Activated naive CD8-positive, alpha-beta T cell treated with anti-CD3 and anti-CD28 coated beads, Interleukin-2, amount 10 ng/mL, durations not matched to agents 7 days and 5 days (primary cell): ENCODE measurements at places on chromosomes 2 and 18.

DNA sequence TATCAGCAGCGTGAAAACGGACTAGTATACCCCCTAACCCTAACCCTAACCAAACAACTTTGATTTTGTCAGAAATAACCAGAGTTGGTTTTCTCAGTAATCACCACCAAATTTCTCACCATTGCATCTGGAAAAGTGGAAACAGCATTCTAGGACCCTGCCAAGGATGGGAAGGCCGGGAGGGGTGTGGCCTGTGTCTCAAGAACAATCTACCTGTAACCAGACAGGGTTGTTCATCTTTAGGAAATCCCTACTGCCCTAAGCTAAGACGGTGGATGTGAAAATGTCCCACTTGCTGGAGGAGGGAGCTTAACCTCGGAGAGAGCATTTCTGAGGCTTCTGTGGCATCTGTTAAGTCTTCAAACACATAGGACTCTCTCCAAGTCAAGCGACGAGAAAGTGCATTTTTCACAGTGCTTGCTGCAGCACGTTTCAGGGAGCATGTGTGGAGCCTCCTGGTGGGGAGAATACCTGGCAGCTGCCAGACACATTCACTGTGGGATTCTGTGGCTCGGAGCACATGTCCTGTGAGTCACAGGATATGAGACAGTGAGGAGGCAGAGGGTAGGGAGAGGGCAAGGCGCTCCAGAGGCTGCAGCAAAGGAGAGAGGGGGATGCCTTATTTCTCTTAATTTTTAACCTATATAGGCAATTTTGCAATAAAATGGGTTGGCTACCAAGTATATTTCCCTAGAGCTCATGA is 207.5 kb downstream of the SPP2 start:
- no peak overlapping the region for H3K4me3 ChIP-seq
- H3K36me3 ChIP-seq, result peaks cover 7% of the 10 kb centered on the region
- no peaks in the 10 kb centered on the region for H3K27me3 ChIP-seq
- no peak for DNase-seq

DNA sequence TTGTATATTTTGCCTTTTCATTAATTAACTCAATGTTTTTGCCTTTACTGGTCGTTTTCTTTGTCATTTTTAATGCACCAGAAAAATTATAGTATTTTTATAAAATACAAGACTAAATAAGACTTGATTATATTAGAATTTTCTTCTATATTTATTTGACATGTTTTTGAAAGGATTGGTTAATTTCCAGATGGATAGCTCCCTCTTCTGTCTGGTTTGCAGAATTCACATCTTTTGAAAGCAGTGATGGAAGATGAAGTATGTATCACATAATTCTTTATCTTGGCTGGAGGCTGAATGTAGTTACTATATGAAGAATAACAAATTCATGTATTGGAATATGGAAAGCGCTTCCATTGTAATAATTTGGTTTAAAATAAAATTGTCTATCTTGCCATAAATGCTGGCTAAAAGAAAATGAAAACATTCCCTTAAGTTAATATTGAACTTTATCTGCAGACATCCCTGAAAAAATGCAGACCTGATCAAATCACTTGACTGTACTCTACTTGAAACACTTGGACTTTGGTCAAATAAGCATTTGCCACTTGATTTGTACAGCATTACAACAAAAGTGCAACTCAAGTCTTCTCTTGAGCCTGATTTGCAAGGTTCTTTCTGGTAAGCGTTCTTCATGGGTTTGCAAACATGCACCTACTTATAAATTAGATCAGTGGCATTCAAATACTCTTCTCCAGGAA is 86.3 kb upstream of the EFEMP1 start:
- H3K27ac ChIP-seq, result no peak overlapping the region
- no peaks in the 10 kb centered on the region for H3K27me3 ChIP-seq
- no peaks in the 10 kb centered on the region for H3K36me3 ChIP-seq
- no peaks in the 10 kb centered on the region for H3K4me1 ChIP-seq

DNA sequence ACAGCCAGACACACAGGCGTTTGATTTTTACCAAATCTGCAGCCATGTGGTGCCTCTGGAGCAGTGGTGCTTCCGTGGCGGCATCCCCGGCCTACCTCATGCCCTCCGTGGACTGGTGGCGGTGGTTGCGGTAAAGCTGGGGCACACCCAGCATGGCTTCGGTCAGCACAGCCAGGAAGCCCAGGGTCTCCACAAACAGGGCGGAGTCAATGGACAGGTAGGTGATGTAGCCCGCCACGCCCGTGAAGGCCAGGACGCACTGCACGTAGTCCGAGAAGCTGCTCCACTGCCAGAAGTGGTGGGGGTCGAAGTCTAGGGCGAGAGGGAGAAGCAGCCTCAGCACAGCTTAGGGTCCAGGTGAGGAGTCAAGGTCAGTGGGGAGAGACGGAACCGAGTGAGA is 32.4 kb downstream of the SLC66A2 start:
- H3K4me1 ChIP-seq, result peaks cover 4% of the 10 kb centered on the region
- peaks cover 43% of the 10 kb centered on the region for H3K36me3 ChIP-seq
- H3K27ac ChIP-seq, result no peak overlapping the region
- DNase-seq, result peak; percentile 28
- no peak overlapping the region for H3K4me3 ChIP-seq

- no peak overlapping the region for H3K27ac ChIP-seq
- H3K36me3 ChIP-seq, result peaks cover 53% of the 10 kb centered on the region
- no peak overlapping the region for H3K4me3 ChIP-seq
- H3K27me3 ChIP-seq, result no peaks in the 10 kb centered on the region
Measured at GRCh38 chr18:13100942-13101658, 109.9 kb downstream of the CEP192 start.

DNA sequence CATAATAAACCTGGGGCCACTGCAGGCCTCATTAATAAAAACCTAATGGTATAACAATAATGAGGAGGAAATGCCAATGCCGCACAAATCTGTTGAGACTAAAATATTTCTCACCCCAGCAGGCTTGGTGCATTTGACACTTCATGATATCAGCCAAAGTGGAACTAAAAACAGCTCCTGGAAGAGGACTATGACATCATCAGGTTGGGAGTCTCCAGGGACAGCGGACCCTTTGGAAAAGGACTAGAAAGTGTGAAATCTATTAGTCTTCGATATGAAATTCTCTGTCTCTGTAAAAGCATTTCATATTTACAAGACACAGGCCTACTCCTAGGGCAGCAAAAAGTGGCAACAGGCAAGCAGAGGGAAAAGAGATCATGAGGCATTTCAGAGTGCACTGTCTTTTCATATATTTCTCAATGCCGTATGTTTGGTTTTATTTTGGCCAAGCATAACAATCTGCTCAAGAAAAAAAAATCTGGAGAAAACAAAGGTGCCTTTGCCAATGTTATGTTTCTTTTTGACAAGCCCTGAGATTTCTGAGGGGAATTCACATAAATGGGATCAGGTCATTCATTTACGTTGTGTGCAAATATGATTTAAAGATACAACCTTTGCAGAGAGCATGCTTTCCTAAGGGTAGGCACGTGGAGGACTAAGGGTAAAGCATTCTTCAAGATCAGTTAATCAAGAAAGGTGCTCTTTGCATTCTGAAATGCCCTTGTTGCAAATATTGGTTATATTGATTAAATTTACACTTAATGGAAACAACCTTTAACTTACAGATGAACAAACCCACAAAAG is 580.9 kb upstream of the TMEFF2 start:
- no peaks in the 10 kb centered on the region for H3K36me3 ChIP-seq
- no peak overlapping the region for H3K4me3 ChIP-seq
- no peaks in the 10 kb centered on the region for H3K4me1 ChIP-seq
- DNase-seq, result no peak
- H3K27ac ChIP-seq, result no peak overlapping the region

DNA sequence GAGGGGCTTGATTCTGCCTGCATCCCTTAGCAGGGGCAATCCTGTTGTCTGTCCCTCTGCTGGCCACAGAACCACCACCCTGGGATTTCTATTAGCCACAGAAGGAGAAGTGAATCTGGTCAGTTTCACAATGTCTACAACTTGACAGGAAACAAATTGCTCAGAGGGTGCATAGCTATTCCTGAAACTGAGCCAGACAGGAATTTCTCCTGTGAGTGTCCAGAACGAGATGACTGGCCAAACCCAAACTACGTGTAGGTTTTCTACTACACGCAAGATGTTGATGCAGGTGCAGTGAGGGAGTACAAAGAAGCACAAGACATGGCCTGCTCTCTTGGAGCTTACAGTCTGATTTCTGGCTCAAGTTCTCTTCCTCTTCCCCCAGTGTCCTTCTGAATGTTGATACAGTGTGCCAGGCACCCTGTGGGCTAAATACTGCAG is 201.9 kb downstream of the CLIP4 start:
- H3K4me3 ChIP-seq, result no peak overlapping the region
- peaks cover 30% of the 10 kb centered on the region for H3K4me1 ChIP-seq
- no peak for DNase-seq

DNA sequence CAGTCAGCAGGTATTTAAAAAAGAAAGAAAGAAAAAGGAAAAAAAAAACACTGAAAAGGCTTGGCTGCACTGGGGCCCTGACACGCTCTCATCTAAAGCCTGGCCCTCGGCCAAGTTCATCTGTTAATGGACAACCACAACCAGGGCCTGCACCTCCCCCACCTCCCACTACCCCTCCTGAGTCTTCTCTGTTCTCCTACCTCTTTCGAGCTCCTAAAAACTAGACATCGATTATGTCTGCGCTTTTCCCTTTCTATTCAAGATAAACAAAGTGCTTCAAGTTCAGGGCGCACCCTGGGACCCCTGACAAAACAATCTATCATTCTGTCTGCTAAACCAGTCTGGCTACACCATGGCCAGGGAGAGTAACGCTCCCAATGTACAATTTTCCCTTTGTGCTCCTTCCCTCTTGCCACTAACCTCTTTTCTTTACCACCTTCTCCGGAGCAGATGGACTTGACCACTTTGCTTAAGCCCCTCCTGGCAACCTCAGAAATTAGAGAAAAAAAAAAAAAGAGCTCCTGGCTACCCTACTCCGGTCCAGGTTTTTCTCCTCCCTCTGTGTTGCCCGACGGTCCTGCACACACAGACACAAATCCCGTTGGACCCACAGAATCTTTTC is 22.7 kb downstream of the BCL11A start:
- H3K4me1 ChIP-seq, result peaks cover 7% of the 10 kb centered on the region
- no peaks in the 10 kb centered on the region for H3K36me3 ChIP-seq
- no peak overlapping the region for H3K27ac ChIP-seq
- DNase-seq, result no peak
- H3K4me3 ChIP-seq, result no peak overlapping the region
- peaks cover 58% of the 10 kb centered on the region for H3K27me3 ChIP-seq

GRCh38 chr2:121689356-121689755 is 40.1 kb upstream of the CLASP1 start:
- H3K4me3 ChIP-seq, result no peak overlapping the region
- no peak for DNase-seq
- no peaks in the 10 kb centered on the region for H3K27me3 ChIP-seq
- peaks cover 3% of the 10 kb centered on the region for H3K36me3 ChIP-seq

DNA sequence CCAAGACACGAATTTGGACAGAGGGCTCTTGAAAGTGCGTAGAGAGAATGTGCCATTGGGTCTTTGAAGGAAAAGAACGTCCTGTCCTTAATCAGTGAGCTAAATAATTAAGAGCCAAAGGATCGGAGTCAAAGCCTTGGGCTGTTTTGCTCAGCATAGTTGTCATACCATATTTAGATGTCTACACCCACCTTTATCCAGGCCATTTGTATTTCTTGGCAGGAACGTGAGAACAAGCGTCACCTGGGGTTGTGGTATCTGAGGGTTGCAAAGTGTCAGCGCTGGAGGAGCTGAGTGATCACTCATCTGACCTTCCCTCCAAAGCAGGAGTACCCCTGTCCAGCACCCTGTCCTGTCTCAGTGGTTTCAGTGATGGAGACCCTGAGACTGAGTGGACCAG is 4.5 kb downstream of the LPIN1 start:
- no peaks in the 10 kb centered on the region for H3K27me3 ChIP-seq
- no peak for DNase-seq
- peaks cover 9% of the 10 kb centered on the region for H3K36me3 ChIP-seq
- H3K4me3 ChIP-seq, result peak overlapping the region; percentile 71
- peaks cover 67% of the 10 kb centered on the region for H3K4me1 ChIP-seq

- peaks cover 34% of the 10 kb centered on the region for H3K27me3 ChIP-seq
- H3K36me3 ChIP-seq, result no peaks in the 10 kb centered on the region
- no peak overlapping the region for H3K27ac ChIP-seq
- H3K4me1 ChIP-seq, result no peaks in the 10 kb centered on the region
- no peak overlapping the region for H3K4me3 ChIP-seq
- no peak for DNase-seq
Measured at GRCh38 chr2:98240786-98241398, 105.4 kb upstream of the CNGA3 start.

- H3K27me3 ChIP-seq, result peaks cover 18% of the 10 kb centered on the region
- peak overlapping the region; percentile 5 for H3K4me3 ChIP-seq
- H3K36me3 ChIP-seq, result peaks cover 4% of the 10 kb centered on the region
- peak; percentile 25 for DNase-seq
- H3K27ac ChIP-seq, result no peak overlapping the region
Measured at GRCh38 chr2:43057742-43058725, 168.4 kb downstream of the ZFP36L2 start.

GRCh38 chr18:21703241-21703820 is 1.2 kb downstream of the ABHD3 start:
- peak; percentile 29 for DNase-seq
- H3K36me3 ChIP-seq, result peaks cover 18% of the 10 kb centered on the region
- peak overlapping the region; percentile 98 for H3K4me3 ChIP-seq
- H3K27ac ChIP-seq, result peak overlapping the region; percentile 94
- peaks cover 23% of the 10 kb centered on the region for H3K4me1 ChIP-seq
- no peaks in the 10 kb centered on the region for H3K27me3 ChIP-seq

GRCh38 chr2:39607538-39608262 is 58.0 kb upstream of the TMEM178A start:
- no peak overlapping the region for H3K27ac ChIP-seq
- H3K27me3 ChIP-seq, result peaks cover 13% of the 10 kb centered on the region
- no peak for DNase-seq

GRCh38 chr18:25075783-25076182 is 276.2 kb downstream of the ZNF521 start:
- no peaks in the 10 kb centered on the region for H3K36me3 ChIP-seq
- H3K4me3 ChIP-seq, result no peak overlapping the region
- no peaks in the 10 kb centered on the region for H3K4me1 ChIP-seq
- DNase-seq, result no peak
- H3K27me3 ChIP-seq, result no peaks in the 10 kb centered on the region
- H3K27ac ChIP-seq, result no peak overlapping the region
